ENCODE measurements at places on chromosomes 7 and 10.

DNA sequence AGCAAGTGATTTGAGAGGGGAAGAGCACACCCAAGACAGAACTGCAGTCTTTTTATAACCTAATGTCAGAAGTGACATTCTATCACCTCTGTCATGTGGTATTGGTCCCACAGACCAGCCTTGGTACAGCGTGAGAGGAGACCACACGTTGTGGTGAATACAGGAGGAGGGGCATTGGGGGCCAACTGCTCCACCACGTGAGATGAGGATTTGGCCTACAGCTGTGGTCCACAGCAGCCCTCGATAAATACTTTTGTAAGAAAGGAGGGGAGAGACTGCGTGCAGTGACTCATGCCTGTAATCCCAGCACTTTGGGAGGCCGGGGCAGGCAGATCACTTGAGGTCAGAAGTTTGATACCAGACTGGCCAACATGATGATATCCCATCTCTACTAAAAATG lies 243.1 kb downstream of the FGFR2 start:
- DNase-seq = no peak

- DNase-seq = no peak
Observed at GRCh38 chr10:76546411-76546810, 1091.2 kb downstream of the KCNMA1 start.

GRCh38 chr7:101815826-101816594 lies 1.4 kb upstream of the CUX1 start:
- no peak for DNase-seq

- no peak for DNase-seq
Observed at GRCh38 chr7:68474661-68475216, 1123.5 kb upstream of the AUTS2 start.

DNA sequence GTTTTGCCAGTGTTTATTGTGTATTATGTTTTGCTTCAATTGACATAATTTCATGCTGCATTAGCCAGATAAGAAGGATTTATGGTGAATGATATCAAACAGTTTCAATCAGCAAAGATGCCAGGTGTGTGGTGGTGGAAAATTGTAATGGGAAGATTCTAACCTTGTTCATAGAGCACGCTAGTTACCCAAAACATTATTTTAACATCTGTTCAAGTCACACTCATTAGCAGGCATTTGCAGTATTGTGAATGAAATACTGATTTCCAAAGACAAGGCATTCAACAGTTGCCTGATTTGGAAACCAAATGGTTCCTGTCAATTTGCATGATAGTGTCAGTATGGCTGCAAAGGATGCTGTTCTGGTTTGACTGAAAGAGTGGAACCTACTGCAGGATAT lies 129.7 kb downstream of the EPC1 start:
- DNase-seq = no peak

GRCh38 chr7:45057878-45058277 lies 30.9 kb downstream of the NACAD start:
- DNase-seq = no peak

GRCh38 chr7:50857804-50858489 lies 75.3 kb upstream of the GRB10 start:
- no peak for DNase-seq

DNA sequence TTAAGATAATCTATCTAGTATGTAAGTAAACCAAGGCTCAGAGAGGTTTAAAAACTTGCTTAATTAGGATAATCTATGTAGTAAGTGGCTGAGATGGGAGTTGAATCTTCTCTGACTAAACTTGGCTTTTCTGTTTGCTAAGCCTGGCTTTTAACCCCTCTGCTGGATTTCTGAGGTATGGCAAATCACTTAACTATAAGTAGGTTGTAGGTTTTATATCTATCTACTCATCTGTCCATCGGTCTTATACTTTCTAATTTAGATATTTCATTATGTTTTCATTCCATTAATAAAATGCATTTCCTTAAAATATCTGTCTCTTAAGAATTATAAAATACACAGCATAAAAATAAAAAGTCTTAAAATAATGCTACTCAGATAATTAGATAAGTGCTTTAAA lies 59.4 kb downstream of the ST7 start:
- no peak for DNase-seq

DNA sequence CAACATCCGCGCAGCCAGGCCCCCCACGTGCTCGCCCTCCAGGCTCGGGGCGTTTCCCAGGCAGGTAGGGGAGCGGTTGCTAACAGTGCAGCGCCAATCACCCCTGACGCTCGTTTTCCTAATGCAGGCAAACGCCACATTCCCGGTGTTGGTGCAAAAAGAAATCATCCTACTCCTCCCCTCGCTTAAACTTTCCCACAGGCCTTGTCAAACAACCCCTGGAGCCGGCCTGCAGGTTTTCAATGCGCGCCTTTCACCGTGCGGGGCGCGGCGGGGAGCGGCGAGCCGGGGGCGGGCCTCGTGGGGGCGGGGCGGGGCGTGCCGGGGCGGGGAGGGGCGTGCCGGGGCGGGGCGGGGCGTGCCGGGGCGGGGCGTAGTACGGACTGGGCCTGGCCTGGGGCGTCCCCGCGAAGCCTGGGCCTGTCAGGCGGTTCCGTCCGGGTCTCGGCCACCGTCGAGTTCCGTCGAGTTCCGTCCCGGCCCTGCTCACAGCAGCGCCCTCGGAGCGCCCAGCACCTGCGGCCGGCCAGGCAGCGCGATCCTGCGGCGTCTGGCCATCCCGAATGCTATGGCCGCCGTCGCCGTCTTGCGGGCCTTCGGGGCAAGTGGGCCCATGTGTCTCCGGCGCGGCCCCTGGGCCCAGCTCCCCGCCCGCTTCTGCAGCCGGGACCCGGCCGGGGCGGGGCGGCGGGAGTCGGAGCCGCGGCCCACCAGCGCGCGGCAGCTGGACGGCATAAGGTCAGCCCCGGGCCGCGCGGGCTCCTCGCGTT lies at the start of gene ECHDC3:
Gene ECHDC3, plus strand, starts transcription at position 374 of the 770 bp plus-strand sequence. Its CDS starts 195 bp downstream, at position 569.
- no peak for DNase-seq

GRCh38 chr7:94247970-94248369 lies 146.7 kb upstream of the COL1A2 start:
- DNase-seq = no peak

- no peak for DNase-seq
Observed at GRCh38 chr10:60403168-60403873, 13.6 kb upstream of the ANK3 start.

DNA sequence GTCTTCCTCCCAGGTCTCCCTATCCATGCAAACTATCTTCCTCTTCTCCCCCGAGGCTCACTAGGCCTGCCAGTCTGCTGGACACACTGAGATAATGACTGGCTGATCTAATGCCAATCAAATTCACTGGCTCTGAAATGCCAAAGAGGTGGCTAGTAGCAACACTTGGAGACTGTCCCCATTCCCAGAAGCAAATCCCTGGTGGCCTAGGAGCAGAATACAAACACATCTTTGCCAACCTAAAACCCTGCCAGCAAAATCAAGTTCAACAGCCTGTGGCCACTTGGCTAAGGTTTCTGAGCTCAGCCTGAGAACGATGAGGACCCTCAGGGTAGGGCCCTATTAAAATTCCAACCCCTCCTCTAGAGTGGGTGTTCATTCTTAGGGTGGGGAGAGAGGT lies 46.6 kb downstream of the SH3PXD2A start:
- DNase-seq = no peak

- DNase-seq = no peak
Observed at GRCh38 chr7:98802088-98802780, 67.6 kb downstream of the TMEM130 start.

All from cerebellar nuclear complex (tissue), 1 donor.